ENCODE measurements at places on chromosomes 6 and 20.

- DNase-seq, result peak; percentile 87
Observed at GRCh38 chr6:57173886-57174510, 1.9 kb downstream of the BAG2 start.

- no peak for DNase-seq
Observed at GRCh38 chr6:50543666-50544065, 169.7 kb upstream of the TFAP2D start.

DNA sequence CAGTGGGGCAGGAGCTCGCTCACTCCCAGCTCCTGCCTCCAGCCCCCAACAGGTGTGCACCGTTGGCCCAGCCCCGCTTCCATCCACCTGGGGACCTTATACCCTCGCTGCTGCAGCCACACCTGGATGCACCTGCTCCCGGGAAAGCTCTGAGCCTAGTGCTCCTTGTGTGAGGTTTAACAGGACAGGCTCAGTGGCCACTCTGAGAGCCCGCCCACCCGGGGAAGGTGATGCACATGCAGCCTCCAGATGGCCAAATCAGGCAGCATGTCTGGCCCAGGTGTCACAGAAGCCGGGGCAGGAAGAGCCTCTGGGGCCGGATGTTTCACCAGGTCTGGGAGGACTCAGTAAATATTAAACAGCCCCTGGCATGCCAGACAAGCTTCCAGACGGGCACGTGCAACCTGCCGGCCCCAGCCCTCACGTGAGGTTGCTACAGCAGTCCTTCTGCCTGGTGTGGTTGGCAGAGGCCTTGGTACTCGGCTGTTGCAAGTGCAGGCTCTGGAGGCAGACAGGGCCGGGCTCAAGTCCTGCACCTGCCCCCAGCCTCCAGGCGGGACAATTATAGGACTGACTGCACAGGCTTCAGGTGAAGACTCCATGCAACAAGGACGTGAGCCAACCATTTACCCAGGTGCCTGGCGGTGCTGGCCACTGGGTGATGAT, 66.9 kb downstream of the RIPOR3 start:
- DNase-seq, result no peak

DNA sequence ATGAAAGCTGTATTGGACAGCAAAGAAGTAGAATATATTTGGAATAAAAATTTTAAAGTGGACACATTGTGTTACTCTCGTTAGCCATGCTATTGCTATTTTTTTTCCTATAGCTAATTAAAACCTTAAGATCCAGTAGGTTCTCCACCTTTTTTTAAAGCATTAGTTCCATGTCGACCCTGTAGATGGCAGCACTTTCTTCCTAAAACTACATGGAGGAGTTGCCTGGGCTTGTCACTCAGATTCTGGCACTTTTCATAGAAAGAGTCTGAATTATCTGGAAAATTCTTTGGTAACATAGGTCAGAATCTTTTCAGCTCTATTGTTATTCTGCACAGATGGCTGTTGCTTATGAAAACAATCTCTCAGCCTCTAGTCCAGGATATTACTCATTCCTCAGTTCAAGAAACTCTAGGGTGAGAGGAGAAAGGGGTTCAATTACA, 42.0 kb upstream of the ESR1 start:
- DNase-seq, result peak; percentile 90

- peak; percentile 42 for DNase-seq
Observed at GRCh38 chr6:169724494-169725124, at the start of gene PHF10. TSS of gene PHF10 (minus strand) at chr6:169724500. CDS start at chr6:169723931, 569 bp downstream.
